T-cell (primary cell): ENCODE measurements at places on chromosomes 6 and 20.

DNA sequence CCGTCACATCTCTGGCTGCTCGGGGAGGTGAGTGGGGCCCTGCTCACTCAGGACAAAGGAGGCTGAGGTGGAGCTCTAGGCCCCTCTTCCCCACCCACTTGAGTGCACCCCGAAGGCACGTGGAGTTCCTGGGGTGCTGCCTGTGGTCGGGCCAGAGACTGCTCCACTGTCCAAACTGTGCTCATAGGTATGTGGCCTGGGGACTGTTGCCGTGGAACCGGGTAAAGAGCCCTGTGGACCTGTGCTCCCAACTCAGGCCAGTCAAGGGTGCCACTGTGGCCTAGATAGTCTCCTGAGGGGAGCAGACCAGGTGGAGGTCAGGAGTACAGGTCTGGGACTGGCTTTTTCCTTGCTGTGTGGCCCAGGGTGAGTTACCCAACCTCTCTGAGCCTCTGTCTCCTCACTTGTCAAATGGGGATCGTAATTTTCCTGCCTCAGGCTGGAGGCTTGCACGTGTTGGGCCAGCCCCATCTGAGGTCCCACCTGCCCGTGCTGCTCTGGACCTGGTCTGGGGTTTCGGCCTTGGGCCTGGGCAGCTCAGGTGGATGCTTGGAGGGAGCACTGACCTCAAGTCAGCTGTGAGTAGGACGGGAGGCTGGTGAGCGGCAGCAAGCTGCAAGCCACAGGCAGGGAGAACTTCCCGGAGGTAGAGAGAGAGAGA lies 12.4 kb upstream of the NPBWR2 start:
- no peak for DNase-seq

DNA sequence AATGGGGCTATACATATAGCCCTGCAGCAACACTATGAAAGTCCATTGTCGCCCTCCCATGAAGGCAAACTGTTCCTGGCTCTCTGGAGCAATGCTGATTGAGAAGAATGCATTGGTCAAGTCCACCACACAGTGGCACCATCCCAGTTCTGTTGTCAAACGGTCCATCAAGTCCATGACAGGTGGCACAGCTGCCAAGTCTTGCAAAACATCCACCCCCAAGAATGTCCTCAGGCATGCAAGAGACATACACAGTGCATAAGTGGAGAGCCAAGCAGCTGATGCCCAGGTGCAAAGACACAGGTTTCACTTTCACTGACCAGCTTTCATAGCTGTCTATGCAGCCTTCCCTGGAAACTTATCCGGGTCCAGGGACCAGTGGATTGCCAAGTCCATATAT lies 17.5 kb downstream of the ZNF391 start:
- no peak for DNase-seq

DNA sequence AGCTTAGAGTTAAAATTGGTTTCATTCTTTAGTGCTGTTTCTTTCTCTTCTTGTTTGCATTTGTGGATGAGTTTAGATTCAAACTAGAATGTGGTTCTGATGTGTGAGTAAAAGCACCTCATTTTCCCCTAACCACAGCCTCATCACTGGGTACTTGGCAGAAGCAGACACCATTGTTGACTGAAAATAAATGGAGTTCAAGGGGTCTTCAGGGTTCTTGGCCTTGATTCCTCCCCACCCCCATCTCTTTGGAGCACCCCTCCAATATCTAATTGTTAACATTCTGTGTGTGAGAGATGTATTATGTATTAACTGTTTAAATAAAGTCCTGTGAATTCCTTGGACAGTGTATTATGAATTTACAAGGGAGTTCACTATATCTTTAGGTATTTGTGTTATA lies 59.6 kb downstream of the JARID2 start:
- DNase-seq: no peak

GRCh38 chr6:147075381-147075780 lies 128.8 kb upstream of the STXBP5 start:
- no peak for DNase-seq

DNA sequence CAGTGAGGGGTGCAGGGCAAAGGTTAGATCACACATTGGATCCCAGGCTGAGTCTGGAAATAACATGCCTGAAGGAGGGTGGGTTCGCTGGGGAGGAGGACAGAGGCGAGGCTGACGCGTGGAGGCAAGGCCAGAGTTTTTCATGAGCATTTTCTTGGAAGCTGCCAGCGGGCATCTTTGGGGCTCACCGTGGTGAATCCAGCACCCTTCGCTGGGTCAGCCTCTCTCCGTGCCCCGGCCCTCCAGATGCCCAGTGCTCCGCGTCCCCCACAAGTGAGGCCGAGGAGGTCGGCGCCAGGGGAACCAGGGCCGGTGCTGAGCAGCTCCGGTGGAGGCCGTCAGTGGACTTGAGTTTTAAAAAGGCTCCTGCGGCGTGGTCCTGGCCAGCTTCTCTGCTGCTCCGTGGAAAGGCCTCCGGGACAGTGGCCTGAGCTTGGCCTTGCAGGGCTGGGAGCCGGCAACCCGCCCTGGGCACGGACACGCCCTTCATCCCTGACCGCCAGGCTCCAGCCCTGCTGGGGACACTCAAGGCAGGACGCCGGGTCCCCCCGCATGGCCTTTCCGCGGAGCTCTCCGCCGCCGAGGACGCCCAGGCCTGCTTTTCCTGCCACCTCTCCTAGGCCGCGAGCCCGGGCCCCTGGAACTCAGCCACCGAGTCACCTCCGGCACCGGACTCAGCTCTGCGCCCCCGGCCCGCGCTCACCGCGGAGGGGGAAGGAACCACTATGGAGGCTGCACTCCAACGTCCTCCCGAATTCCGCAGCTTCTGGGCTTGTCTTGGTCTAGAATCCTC lies 114.3 kb downstream of the THBS2 start:
- DNase-seq: no peak

DNA sequence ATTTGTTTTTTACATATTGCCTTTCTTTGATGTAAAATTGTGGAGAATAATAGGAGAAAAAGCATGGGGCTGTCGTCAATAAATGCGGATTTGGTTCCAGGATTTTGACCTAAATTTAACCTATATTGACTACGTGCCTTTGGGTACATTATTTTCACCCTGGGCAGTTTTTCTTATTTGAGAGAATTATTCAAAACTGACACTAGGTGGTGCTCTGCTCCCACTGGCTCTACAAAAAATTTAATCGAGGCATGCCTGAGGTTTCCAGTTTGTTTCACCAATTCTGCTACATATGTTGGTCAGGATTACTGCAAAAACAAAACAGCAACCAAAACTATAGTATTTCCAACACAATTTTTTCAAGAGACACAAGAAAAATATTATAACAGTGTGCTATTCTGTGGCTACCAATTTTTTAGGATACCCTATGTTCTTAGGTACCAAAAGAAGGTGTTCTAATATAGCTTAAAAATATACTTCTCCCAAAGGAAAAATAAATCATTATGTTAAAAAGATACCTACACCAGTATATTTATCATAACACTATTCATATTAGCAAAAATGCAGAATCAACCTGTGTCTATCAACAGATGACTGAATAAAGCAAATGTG lies 48.6 kb upstream of the FABP7 start:
- no peak for DNase-seq

DNA sequence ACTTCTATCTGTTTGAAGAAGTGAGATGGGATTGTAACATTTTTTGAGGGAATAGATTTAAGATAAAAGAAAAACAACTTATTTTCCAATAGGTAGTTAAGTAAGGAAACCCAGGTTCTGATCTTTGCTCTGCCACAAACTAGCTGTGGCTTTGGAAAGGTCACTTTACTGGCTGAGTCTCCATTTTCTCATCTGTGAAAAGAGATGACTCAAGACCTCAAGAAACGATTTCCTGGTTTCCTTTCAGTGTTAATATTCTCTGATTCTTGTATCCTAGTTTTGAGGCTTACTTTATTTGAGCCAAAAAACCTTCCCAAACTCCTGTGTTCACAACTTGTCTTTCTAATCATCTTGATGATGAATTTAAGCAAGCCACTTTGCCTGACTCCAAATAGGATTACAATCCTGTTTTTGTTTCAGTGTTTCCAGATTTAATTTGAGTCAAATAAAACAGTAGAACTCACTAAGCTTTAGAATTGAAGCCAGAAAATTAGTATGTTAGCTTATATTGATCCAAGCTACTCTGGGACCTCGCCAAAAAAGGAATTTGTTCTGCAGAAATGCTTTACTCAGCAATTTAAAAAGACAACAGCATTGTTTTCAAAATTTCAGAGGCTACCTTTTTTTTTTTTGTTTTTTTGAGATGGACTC lies 51.1 kb downstream of the ENPP1 start:
- DNase-seq: no peak

GRCh38 chr6:144066741-144067484 lies 28.5 kb downstream of the SF3B5 start:
- no peak for DNase-seq

DNA sequence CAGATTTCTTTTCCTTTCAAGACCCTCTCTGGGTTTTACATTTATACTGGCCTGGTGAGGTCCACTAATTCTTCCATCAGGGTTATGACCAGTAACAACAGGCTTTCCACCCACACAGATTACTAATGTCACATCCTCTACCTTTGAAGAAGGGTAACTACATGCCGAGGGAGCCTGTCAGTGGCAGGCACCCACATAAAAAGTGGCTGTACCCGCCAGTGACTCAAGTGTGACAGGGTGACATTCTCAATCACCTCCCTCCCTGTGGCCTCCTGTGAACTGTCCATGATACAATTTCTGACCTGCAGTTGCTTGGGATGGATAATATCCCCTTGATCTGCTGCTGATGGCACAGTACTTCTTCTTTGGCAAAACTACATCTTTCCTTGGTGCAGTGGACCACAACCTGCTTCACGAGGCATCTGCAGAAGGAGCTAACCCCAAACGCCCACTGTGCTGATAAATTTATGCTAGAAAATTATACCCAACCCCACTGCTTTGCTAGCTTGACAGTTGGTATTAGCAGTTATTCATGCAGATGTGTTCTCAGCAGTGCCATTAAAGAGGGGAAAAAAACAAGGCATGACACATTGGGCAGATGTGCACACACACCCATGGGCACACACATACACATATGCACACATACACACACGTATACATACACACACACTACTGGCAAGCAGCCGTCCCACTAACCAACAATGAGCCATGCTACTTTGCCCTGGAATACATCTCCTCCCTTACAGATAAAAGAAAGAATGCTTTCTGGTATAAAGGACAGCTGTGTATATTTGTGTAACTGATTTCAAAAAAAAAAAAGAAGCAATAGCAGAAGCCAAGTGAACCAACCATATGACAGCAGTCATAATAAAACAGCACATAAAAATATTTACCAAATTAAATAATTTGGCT lies 20.8 kb downstream of the GFOD1 start:
- DNase-seq: no peak

DNA sequence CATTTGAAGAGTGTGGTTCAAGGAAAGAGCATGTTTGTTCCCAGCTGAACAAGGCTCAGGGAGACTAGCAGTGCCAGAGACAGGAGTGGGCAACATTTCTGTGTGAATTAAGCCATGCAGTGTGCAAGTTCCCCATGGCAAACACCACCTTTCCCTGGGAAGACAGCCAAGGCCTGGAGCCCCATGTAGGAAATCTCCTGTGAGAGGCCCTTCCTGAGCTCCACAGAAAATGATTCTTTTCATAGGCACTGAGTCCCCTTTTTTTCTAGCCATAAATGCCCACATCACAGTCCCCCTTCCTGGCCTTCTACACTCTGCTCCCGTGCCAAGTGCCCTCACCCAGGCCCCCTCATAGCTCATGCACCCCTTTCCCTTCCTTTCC lies 11.8 kb upstream of the TRAM2 start:
- no peak for DNase-seq

DNA sequence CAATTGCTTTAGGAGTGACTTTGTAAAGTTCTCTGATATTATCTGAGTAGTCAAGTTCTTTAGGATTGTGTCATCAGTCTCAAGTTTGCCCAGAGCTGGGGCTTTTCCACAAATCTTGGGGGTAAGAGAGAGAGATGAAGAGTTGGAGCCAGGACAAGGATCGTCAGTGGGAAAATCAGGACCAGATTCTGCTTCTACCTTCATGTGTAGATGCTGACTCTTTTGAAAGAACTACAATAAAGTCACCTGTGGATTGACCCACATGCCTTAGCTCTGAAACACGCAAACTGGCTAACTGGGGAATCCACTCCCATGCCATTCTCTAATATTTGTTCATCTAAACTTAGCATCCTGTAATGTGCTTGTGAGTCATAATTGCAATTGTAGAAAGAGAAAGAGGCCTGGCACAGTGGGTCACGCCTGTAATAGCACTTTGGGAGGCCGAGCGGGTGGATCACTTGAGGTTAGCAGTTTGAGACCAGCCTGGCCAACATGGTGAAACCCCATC lies 15.6 kb upstream of the BICRAL start:
- no peak for DNase-seq

DNA sequence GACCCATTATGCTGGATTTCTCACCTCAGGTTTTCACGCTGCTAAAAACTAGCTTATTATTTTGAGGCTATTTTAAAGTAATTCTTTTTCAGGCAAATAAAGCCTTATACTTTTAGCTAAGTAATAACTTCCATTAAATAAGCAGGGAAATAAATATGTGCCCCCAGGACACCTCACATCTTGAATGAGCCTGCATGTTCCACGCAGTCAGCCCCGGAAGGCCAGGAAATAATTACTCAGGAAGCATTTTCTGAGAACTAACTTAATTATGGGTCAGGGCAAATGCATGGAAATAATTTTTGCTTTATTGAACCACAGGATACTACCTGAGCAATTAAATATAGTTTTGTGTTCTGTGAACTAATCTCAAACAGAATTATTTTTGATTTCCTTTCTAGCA lies 41.1 kb downstream of the STX7 start:
- DNase-seq: no peak

GRCh38 chr20:47143657-47144056 lies 212.8 kb downstream of the ZMYND8 start:
- no peak for DNase-seq

GRCh38 chr6:124297507-124297906 lies 493.8 kb downstream of the NKAIN2 start:
- DNase-seq: no peak

GRCh38 chr6:1712451-1712850 lies 102.7 kb downstream of the FOXC1 start:
- no peak for DNase-seq

DNA sequence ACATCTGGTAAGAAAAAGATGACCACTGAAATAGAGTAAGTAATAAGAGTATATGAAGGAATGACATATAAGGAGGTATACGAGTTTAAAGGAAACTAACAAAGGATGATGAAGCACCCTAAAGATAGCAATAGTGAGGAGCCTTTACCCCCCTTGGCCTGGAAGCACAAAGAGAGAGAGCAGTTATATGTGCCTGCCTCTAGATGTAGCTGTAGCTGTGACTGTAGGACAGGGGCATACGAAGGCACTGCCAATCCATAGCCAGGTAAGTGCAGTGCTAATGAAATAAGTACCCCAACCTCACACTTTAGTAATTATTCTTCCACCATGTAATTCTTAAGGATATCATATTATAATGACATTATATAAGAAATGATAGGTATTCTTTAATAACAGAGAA lies 90.1 kb upstream of the FKBP1C start:
- no peak for DNase-seq

DNA sequence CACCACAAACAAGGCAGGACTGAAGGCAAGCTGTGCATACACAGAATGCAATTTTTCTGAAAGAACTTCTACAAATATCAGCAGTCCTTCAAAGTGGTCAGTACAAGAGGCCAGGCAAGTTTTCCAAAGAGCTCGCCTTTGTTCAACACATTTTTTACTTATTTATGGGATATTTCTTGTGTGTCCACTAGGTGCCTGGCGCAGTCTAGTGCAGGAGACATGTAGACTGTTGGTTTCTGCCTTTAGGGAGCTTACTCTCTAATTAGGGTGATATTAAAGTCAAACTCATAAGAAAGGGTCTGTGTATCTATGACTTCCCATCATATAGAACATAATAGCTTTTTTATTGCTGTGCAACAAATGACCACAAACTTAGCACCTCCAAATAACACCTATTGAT lies 21.2 kb upstream of the VEGFA start:
- DNase-seq: no peak

GRCh38 chr6:38775870-38776269 lies 60.8 kb downstream of the DNAH8 start:
- DNase-seq: no peak
